ENCODE measurements at places on chromosomes 13 and 19. TPM values are rescaled to one million over a fixed set of nuclear protein-coding genes. Genes with fewer than 3 reads are reported as not detected.

DNA sequence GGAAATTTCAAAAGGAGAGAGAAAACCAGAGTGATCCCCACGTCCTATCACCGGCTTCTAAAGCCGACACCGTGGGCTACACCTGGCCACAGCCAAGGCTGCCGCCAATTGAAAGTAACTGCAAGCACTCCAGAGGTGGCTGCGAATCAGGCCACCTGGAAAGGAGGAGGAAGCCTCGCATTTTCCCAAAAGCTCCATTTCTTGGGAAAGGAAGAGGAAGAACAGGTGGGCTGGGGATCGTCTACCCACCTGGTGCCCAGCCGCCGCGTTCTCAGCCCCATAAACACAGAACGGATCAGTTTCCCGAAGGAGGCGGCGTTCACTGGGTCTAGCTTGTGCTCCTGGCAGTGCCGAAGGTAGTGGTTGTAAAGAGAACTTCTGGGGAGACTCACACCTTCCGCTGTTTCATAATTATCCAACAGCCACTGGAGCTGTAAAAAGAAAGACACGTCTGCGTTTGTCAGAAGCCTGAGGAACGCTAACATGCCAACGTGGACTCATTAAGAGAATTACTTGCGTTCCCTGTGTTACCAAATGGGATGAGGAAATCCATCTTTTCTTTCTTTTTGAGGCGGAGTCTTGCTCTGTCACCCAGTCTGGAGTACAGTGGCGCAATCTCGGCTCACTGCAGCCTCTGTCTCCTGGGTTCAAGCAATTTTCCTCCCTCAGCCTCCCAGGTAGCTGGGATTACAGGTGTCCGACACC lies 38.1 kb upstream of the RANBP3 start:
- DNase-seq, result no peak

COL4A1 gene
- 36.1 TPM for total RNA-seq

GRCh38 chr13:46197299-46198048 lies 14.3 kb upstream of the LRRC63 start:
- DNase-seq, result no peak

GRK1 gene
- total RNA-seq, result not detected

DNA sequence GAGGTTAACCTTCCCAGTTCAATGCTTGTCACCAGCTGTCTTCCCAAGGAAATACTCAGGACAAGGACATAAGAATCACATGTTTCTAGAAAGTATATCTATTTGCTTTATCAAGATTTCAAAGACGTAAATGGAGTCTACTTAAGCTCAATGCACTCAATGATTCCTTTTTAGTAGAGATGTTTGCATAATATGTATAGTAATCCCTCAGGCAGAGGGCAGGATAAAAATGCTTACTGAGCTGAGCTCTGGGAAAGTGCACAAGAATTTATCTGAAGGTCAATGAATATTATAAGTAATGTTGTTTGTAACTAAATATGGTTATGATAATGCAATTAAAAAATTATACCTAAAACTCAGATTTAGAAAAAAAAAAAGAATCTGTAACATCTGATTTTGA lies 1309.4 kb upstream of the SLC10A2 start:
- DNase-seq, result no peak

DNA sequence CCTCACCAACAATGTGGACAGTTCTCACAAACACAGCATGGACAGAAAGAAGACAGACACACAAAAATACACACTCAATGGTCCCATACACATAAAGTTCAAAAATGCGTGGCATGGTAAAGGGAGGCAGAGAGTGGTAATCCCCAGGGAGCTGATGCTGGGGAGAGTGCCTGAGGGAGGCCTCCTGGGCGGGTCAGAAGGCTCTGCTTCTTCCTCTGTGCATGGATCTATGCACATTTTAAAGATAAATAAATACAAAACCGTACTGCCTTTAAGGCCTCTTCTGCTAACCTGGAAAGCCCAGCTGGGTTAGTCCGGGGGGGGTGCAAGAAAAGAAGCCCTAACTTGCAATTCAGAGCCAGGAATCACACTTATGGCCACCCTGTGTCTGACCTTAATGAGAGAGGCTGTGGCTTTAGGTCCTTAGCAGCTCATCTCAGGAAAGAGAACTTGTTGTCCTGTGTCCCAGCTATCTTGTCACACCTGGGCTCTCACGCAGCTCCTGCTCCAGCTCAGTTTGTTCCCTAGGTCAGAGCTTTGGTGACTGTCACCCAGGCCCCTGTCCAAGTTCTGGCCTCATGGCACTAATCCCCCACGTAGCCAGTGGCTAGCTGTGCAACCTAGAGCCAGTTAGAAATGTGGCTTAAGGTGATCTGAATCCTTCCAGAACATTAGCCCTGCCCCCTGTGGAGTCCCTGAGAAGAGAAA lies 28.5 kb downstream of the POP4 start:
- DNase-seq, result no peak

VSTM2B gene
- total RNA-seq, result not detected

DNA sequence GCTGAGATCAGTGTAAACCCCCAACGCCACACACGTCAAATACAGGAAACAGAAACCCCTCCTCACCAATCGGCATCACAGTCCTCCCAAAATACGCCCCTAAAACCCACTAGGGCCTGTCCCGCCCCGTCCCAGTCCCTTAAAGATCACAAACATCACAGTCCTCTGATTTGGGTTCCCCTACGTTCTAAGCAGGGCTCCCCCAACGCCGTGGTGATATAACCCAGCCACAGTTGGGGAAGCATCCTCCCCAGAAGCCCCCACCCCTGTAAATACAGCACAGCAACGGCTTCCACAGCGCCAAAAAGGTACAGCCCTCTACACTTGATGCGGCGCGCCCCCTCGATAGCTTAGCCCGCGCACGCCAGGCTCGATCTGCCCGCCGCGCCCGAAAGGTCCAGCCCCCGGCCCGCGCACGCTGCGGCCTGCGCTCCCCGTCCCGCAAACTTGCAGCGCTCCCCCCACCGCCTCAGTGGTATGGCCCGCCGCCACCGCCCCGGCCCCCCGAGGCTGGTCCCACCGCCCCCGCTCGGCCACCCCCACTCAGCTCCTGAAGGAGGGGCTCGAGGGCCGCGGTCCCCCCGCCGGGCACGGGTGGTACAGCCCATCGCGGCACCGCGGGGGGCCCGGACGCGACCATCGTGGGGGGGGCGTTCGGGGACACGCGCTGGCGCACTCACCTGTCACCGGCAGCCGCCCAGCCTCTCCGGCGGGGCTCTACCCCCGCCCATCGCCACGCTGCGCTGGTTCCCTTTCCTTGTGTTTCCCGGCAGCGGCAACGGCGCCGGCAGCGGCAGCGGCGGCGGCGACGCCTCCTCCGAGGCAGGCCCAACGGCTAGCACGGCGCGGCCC lies at the start of gene AKT2:
TSS of gene AKT2 (minus strand) at position 845 of the 852 bp plus-strand sequence. CDS start 20,078 bp downstream, outside the sequence.
- DNase-seq, result peak; percentile 83

DNA sequence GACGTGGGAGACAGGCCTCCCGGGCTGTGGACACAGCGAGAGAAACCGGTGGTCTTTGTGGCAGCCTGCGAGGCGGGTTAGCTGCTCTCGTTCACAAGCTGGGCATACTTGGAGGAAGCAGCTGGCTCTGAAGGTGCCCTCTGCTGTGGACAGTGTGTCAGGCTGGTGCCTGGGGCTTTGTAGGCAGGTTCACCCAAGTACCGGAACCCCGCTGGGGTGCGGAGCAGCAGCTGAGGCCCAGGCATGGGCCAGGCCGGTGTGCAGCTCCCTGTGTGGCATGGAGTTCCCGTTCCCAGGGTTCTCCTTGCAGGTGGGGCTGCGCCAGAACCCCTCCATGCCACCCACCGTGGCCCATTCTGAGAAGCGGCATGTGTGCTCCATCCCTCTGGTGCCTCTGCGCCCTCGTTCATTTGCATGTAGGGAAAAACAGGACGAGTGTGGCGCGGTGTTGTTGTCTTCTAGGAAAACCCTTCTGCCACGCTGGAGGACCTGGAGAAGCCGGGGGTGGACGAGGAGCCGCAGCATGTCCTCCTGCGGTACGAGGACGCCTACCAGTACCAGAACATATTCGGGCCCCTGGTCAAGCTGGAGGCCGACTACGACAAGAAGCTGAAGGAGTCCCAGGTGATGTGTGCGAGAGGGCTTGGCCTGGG lies 20.0 kb downstream of the UPF1 start:
- peak; percentile 62 for DNase-seq

GRCh38 chr13:98454389-98454881 lies 122.5 kb downstream of the STK24 start:
- no peak for DNase-seq

DNA sequence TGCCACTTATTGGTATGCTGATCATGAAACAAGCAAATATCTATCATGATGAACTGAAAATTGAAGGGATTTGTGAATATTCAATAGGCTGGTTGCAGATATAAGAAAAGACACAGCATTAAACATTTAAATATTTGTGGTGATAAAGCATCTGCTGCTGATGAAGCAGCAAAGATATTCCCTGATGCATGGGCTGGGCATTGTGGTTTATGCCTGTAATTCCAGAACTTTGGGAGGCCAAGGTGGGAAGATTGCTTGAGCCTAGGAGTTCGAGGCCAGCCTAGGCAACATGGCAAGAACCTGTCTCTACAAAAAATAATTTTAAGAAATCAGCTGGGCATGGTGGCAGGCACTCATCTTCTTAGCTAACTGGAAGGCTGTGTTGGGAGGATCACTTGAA lies 54.5 kb downstream of the GPR180 start:
- no peak for DNase-seq

GRCh38 chr13:78341032-78341431 lies 262.3 kb downstream of the POU4F1 start:
- DNase-seq, result no peak

ARHGAP33 gene
- 7.6 TPM for total RNA-seq

GPR18 gene
- not detected for total RNA-seq

- no peak for DNase-seq
These were observed 111.0 kb downstream of the HSPH1 start for GRCh38 chr13:31050486-31051400.

GRCh38 chr13:20119960-20120359 lies 40.9 kb downstream of the GJA3 start:
- no peak for DNase-seq

LIN7B gene
- total RNA-seq, result 4.7 TPM

DNA sequence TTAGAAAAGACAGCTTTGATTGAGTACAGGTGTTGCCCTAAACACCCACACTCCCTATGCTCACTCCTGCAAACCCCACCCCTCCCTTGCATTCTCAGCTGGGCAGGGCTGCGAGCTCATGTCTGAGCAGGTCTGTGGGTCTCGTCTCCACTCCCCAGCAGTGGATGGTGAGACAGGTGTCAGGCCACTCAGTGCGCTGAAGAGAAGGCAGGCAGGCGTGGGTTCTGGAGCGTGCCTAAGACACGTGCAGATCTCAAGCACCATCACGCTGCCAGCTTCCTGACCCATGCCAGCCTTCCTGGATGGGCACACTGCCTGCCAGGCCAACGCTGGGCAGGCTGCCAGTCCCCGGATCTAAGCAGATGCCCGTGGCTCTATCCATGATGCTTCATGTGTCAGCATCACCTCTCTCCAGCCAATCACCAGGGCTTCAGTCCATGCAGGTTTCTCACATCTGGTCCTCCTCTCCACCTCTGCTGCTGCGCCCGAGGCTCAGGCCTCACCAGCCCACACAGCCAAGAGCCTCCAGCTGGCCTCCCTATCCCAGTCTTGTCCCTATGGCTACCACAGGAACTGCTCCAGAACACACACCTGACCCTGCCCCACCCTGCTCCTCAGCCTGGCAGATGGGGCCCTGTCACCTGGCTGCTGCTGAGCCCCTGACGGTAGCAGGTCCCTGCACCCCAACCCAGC lies 42.6 kb downstream of the EPS15L1 start:
- DNase-seq, result no peak

GRCh38 chr19:14023404-14024235 lies 4.3 kb upstream of the RLN3 start:
- peak; percentile 58 for DNase-seq

- DNase-seq, result no peak
These were observed 15.9 kb downstream of the OPA3 start for GRCh38 chr19:45568732-45569131.

DNA sequence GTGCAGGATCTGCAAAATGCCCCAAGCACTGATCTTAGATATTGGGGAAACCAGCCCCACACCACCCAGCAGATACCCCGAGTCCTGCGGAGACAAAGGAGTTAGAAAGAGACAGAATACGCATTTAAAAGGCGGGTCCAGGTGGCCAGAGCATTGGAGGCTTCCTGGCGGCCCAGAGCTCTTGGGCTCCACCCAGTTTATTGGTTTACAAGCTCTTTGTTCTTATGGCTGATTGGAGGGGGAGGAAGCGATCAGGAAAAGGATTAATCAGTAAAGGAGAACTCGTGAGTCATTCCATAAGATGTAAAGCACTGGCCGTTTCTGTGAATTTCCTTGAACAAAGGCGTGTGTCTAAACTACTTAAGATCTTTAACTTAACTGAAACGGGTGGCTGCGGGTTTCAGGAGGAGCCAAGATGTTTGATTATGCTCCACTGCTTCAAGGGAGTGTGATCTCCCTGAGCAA lies 926 bp downstream of the ZNF587 start:
- no peak for DNase-seq

- no peak for DNase-seq
These were observed 86.2 kb downstream of the IRS2 start for GRCh38 chr13:109700176-109700575.

- DNase-seq, result no peak
These were observed 1359.0 kb downstream of the OLFM4 start for GRCh38 chr13:54387625-54388024.

DNA sequence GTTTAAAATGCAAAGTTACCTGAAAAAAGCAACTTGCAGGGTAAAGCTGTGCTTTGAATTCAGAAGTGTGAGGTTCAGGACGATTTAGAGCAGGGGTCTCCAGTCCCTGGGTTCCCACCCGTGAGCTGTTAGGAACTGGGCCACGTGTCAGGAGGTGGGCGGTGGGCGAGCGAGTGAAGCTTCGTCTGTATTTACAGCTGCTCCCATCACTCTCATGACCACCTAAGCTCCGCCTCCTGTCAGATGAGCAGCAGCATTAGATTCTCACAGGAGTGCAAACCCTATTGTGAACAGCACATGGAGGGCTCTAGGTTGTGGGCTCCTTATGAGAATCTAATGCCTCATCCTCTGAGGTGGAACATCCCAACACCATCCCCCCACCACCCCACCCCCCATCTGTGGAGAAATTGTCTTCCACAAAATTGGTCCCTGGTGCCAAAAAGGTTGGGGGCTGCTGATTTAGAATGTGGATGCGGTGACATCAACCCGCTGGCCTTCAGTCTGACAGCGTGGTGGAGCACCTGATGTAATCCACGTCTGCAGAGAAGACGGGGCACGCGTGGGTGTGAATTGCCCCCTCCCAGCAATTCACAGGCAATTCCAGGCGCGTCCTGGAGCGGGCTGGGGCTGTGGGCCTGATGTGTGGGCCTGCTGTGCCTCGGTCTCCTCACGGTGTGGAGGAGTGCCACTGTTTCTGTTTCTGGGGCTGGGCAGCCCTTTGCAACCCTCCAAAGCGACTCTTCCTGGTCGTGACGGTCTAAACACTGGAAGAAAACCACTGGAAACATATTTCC lies 214.0 kb upstream of the SOX1 start:
- DNase-seq, result no peak

ZNF221 gene
- total RNA-seq, result 0.98 TPM

DNA sequence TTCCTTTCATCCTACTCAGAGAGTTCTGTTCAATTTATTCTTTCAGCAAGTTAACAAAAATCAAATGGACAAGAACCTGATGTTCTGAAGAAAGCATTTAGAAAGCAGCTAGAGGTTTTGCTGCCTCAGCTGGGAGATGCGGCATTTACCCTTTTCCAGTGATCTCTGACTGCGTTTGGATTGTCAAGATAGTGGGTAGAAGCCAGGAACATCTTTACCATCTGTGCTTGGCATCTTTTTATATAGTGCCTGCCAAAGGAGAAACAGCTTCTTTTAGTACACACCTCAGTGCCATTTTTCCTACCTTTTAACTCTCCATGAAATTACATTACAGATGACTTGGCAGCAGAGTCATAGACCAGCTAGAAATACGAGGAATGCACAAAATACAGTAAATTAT lies 680.8 kb downstream of the SLITRK1 start:
- DNase-seq, result no peak

Measured in pancreas (tissue), 10 donors.